ENCODE measurements at places on chromosomes 11 and 22. TPM values are rescaled to one million over a fixed set of nuclear protein-coding genes. Genes with fewer than 3 reads are reported as not detected.

GRCh38 chr11:125778728-125779127 is at the start of gene PATE2:
TSS of gene PATE2 (minus strand) at chr11:125778828. CDS start at chr11:125778773, 55 bp downstream.
- H3K36me3 ChIP-seq: no peaks in the 10 kb centered on the region

DNA sequence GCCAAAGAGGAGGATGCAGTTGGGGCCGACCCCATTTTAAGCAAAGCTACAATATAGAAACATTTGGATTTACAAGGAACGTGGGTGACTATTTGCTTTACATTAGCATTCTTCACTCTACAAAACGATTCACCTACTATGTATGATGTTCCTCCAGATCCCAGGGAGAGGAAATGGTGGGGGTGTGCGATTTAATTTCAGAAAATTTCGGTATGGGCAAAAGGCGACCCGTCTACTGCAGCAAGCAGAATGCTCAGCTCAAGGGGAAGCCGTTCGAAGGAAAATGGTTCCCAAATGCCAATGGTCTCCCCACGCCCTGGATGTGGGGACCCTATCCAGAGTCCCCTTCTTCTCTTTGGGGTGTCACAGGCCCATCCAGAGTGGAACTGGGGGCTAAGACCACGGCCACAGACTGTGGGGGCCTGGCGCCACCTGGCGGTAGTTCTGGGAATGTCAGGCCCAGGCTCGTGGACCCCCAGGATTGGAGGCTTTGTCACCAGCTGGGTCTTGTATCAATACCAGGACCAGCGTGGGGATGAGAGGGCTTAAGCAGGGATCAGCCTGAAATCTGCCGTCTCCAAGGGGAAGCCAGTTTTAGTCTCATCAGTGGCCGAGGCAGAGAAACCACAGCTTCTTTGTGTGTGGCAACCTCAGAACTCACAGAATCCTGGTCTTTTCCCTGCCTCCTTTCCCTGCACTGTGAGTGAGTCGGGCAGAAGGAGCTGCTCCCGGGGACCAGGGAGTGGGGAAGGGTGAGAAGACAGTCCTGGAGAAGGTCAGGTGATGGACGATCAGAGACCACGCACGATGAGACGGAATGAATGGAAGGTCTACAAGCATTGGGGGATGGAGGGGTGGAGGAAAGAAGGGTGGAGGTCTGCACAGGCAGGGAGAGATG is 8.4 kb downstream of the LRRC10B start:
- no peak for DNase-seq
- no peaks in the 10 kb centered on the region for H3K27me3 ChIP-seq
- no peak overlapping the region for H3K4me3 ChIP-seq

- H3K36me3 ChIP-seq: peaks cover under 1% of the 10 kb centered on the region
- H3K27ac ChIP-seq: peak overlapping the region; percentile 26
- no peaks in the 10 kb centered on the region for H3K27me3 ChIP-seq
- H3K4me1 ChIP-seq: peaks cover 89% of the 10 kb centered on the region
Measured at GRCh38 chr22:30314915-30315314, 11.8 kb downstream of the TBC1D10A start.

DNA sequence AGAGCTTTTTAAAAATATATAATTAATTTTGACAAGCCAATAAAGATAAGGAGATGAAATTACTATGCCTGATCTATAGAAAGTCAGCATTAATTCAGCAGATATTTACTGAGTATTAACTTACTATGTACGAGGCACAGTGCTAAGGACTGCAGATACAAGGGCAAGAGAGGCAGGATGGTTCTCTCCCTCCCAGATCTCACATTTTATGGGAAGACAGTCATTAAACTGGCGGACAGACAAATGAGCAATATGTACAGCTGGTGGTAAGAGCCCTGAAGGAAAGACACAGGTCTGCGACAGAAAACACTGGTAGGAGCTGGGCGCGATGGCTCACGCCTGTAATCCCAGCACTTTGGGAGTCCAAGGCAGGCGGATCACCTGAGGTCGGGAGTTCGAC is 36.8 kb downstream of the MCHR1 start:
- DNase-seq: no peak
- no peaks in the 10 kb centered on the region for H3K27me3 ChIP-seq
- H3K27ac ChIP-seq: no peak overlapping the region
- no peaks in the 10 kb centered on the region for H3K36me3 ChIP-seq

OR4D5 gene
- not detected for total RNA-seq

- no peaks in the 10 kb centered on the region for H3K36me3 ChIP-seq
- DNase-seq: no peak
- no peak overlapping the region for H3K4me3 ChIP-seq
- H3K4me1 ChIP-seq: peaks cover 9% of the 10 kb centered on the region
Measured at GRCh38 chr11:15667127-15667725, 552.5 kb downstream of the INSC start.

DNA sequence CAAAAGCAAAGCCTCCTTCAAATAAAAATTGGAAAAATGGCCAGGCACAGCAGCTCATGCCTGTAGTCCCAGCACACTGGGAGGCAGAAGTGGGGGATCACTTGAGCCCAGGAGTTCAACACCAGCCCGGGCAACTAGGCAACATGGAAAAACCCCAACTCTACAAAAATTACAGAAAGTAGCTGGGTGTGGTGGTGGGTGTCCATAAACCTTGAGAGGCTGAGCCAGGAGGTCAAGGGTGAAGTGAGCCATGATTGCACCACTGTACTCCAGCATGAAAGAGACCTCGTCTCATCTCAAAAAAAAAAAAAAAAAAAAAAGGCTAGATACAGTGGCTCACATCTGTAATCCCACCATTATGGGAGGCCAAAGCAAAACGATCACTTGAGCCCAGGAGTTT is 22.3 kb downstream of the DDX6 start:
- no peak overlapping the region for H3K27ac ChIP-seq
- DNase-seq: no peak
- H3K27me3 ChIP-seq: no peaks in the 10 kb centered on the region
- no peak overlapping the region for H3K4me3 ChIP-seq

- H3K4me3 ChIP-seq: no peak overlapping the region
- peak; percentile 57 for DNase-seq
- no peaks in the 10 kb centered on the region for H3K36me3 ChIP-seq
- H3K4me1 ChIP-seq: peaks cover 5% of the 10 kb centered on the region
Measured at GRCh38 chr22:19824212-19824925, 30.3 kb downstream of the GNB1L start.

DNA sequence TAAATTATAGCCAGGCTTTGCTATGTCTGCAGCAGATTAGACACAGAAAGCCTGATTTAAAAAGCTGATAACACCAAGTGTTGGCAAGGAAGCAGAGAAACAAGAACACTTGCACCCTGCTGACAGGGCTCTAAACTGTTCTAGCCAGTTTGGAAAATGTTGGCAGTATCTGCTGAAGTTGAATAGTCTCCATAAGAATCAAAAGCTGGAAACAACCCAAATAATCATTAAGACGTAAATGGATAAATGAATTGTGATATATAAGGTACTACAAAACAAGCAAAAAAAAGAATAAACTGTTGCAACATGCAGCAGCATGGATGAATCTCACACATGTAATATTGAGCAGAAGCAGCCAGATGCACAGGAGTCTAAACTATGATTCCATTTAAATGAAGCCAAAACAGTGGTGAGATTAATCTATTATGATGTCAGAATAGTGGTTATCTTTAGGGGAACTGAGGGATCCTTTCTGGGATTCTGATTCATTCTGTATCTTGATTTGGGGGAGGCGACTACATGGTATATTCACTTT is 40.4 kb upstream of the ADORA2A start:
- H3K27me3 ChIP-seq: no peaks in the 10 kb centered on the region
- H3K27ac ChIP-seq: no peak overlapping the region
- DNase-seq: no peak

DNA sequence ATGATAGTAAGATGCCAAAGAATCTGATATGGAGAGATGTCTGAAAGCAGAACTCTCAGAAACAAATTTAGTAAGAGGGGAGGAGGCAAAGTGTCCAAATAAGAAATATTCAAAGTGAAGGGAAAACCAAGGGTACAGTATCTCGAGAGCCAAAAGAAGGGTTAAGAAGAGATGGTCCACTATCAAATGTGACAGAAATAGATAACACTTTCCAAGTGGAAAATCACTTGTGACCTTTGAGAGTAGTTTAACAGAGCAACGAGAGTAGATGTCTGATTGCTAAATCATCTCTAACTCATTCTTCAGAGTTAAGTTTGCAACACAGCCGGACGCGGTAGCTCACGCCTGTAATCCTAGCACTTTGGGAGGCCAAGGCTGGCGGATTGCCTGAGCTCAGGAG is 4.3 kb upstream of the BUD13 start:
- no peaks in the 10 kb centered on the region for H3K27me3 ChIP-seq
- H3K4me1 ChIP-seq: peaks cover 9% of the 10 kb centered on the region
- H3K36me3 ChIP-seq: peaks cover 64% of the 10 kb centered on the region
- DNase-seq: no peak
- H3K27ac ChIP-seq: no peak overlapping the region
- H3K4me3 ChIP-seq: no peak overlapping the region

Data from upper lobe of right lung (tissue), 1 donor.